ENCODE measurements at places on chromosomes 2 and 18.

GRCh38 chr2:179412112-179412511, 147.5 kb upstream of the SESTD1 start:
- DNase-seq: no peak

- no peak for DNase-seq
Observed at GRCh38 chr2:166314022-166314759, 61.6 kb downstream of the SCN9A start.

- DNase-seq: no peak
Observed at GRCh38 chr2:157291018-157291417, 33.5 kb downstream of the GALNT5 start.

- no peak for DNase-seq
Observed at GRCh38 chr2:84532291-84532690, 16.0 kb downstream of the DNAH6 start.

DNA sequence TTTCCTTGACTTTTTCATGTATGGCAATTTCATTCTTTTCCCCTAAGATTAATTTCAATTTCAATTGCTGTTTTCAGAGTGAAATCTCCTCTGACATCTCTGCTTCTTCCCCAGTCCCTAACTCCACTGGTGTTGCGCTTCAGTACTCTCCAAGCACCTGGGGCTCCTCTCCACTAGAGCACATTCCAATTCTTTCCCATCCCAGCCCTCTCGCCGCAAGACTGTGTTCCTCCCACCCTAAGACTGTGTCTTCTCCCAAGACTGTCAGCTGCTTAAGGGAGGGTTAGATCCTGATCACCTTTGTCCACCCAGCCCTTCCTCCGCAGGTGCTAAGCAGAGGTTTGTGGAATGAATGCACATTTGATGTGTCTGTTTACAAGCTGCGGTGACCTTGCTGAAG, 255.7 kb upstream of the CCDC68 start:
- DNase-seq: no peak

DNA sequence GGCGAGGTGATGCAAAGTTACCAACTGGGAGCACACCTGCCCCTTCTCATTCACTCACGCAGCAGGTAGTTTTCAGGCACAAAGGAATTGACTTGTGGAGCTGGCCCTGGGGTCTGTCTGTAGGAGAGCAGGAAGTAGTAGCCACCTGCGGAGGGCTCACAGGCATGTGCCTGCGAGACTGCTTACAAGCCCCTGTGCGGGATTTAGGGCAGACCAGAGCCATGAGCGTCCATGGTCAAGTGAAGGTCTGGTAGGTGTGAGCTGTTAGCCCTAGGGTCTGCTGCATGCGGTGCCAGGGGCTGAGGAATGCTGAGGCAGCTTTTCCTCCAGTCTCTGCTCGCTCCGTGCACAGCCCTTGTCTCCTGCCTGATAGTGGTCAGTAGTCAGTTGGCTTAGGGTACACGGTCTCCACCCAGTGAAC, 18.9 kb downstream of the INPP4A start:
- DNase-seq: no peak

GRCh38 chr18:58167073-58167472, 123.0 kb downstream of the NEDD4L start:
- DNase-seq: no peak

- DNase-seq: no peak
Observed at GRCh38 chr2:176278927-176279326, 9.7 kb downstream of the MTX2 start.

GRCh38 chr2:105396254-105397024, 2.4 kb downstream of the FHL2 start:
- DNase-seq: no peak

DNA sequence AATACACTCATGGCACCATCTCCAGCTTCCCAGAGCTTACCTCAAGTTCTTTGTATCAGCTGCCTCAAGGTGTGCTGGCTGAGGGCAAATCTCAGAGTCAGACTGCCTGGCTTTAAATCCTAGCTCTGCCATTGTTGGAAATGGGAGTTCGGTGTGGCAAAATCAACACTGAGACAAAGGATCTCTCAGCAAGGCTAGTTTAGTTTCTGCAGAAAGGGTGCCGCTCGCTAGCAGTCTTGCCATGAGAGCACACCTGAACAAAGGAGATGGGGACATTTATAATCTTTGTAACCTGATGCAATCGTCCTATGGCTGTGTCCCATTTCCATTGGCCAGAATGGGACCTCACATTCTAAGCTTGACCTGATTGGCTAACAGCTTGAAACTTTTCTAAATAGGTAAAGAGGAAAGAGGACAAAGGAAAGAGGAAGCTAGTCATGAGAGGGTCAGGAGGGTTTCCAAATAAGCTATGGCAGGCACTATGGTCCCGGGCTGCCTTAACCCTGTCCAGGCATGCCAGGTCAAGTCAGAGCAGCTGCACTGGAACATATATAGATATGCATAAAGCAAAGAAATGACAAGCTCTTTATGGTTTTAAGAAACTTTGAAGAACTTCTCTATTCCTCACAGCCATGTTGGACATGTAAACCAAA, 4.3 kb upstream of the UBE2F start:
- DNase-seq: no peak

GRCh38 chr18:34871435-34871834, 161.3 kb downstream of the DTNA start:
- DNase-seq: no peak

- DNase-seq: no peak
Observed at GRCh38 chr2:176115883-176116813, at the start of gene HOXD10. HOXD10 (plus strand) TSS chr2:176116778; CDS start chr2:176116834, 56 bp downstream.

DNA sequence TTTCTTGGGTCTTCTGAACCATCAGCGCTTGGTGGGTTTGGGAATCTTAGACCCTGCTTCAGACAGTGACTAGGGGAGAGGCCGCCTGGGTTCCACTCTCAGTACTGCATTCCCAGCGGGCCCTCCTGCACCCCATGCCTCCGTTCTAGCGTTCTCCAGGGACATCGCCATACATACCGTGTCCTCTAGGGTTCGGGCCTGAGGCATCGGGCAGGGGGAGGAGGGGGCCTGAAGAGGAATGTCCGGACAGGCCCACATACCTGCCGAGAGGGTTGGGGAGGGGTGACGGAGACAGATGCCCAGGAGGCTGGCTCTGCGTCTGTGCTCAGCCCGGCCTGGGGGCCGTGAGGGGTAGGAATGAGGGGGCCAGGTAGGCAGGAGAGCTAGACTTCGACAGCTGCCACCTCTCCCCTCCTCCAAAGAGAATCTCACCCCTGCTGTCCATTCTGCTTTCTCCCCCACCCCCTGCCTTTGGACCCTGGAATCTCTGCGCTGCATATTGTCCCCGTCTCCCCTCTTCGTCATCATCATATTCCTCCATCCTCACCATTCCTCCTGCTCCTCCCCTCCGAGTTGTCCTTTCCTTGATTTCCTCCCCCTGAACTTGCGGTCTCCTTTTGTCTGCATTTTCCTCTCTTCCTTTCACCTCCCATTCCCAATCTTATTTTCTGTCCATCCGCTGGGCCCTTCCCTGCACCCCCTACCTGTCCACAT, 7.8 kb upstream of the WNT10A start:
- no peak for DNase-seq
